Esophagus mucosa (tissue), 1 donor: ENCODE measurements at places on chromosomes 1 and 21.
A peak's percentile ranks its signal among the peaks of the same experiment; 100 is the strongest.

DNA sequence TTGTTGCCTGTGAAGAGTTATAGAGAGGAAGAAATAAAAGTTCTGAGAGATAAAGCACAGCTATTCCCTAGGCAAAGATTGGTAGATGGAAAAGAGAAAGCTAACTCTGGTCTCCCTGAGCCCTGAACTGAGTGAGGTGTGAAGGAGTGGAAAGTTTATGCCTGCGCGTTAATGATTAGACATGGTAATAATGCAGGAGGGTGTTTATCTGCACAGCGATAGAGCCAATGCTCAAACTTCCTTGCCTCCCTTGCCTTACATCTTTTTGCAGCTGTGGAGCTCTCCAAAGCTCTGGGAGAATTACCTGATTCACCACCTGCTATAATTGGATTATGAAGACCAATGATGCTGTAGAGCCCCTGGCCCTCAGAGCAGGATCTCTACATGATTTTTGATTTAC is 32.8 kb upstream of the CHRM3 start:
- no peak for ATAC-seq

DNA sequence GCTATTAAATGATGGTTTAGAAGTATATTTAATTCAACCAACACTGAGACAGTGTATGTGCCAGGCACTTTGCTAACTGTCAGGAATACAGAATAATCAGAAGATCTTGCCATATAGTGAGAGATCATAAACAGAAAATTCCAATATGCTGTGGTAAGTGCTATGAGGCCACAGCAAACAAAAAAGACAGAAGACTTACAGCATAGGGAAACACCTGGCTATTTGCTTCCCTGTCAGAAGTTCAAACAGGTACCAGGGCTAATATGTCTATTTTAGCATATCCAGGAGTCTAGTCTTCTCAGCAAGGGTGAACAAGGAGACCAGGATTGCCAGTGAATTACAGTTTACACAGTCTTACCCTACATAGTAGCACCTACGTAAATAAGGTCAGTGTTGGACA is 30.4 kb downstream of the TRIT1 start:
- peak; percentile 19 for ATAC-seq

DNA sequence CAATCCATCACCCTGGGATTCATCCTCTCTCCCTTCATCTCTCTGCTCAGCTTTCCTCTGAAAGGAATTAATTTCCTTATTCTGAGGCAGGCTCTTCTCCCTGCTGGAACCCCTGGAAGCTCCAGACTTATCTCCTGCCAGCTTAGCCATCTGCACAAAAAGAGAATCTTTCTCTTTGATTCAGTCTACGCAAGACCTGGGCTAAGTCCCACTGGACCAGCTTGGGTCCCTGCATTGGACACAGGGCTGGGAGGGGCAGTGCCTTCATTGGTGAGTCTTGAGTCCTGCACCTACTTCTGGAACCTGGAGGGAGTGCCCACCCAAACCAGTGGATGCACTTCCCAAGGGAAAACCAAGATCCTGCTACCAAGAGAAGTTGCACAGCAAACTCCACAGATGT is 271.7 kb upstream of the CSF3R start:
- ATAC-seq = no peak

GRCh38 chr1:114745291-114745690 is 12.5 kb downstream of the CSDE1 start:
- no peak for ATAC-seq

DNA sequence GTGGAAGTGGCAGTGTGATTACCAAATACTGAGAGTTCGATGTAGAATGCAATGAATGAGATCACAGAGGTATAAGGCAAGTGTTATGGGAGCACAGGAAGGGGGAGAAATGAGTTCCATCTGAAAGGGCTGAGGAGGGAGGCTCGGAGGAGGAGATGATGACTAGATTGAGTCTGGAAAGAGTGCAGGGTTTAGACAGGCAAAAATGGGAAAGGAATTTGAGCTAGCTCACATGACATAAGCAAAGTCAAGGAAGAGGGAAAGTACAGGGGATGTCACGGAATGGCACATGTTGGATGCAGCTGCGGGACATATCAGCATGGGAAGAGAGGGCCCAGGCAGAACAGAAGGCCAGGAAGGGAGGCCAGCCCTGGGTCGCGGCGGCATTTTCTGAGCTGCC is 132.7 kb downstream of the RUNX1 start:
- ATAC-seq = no peak

DNA sequence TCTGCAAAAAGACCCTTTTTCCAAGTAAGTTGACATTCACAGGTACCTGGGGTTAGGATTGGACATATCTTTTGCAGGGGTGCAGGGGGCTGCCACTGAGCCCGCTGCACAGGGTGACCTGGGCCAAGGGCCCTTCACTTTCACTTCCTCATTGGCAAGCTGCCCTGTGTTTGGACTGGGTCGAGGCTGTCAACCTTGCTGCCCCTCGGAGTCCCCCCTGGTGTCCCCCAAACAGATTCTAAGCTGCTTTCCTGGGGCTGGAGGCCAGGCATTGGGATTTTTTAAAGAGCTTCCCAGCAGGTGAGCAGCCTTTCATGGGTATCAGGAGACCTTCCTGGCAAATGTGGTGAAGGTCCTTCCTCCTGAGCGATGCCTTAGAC is 7.9 kb upstream of the UMODL1 start:
- no peak for ATAC-seq

- ATAC-seq = no peak
Observed at GRCh38 chr1:30714025-30714424, 9.4 kb downstream of the MATN1 start.

DNA sequence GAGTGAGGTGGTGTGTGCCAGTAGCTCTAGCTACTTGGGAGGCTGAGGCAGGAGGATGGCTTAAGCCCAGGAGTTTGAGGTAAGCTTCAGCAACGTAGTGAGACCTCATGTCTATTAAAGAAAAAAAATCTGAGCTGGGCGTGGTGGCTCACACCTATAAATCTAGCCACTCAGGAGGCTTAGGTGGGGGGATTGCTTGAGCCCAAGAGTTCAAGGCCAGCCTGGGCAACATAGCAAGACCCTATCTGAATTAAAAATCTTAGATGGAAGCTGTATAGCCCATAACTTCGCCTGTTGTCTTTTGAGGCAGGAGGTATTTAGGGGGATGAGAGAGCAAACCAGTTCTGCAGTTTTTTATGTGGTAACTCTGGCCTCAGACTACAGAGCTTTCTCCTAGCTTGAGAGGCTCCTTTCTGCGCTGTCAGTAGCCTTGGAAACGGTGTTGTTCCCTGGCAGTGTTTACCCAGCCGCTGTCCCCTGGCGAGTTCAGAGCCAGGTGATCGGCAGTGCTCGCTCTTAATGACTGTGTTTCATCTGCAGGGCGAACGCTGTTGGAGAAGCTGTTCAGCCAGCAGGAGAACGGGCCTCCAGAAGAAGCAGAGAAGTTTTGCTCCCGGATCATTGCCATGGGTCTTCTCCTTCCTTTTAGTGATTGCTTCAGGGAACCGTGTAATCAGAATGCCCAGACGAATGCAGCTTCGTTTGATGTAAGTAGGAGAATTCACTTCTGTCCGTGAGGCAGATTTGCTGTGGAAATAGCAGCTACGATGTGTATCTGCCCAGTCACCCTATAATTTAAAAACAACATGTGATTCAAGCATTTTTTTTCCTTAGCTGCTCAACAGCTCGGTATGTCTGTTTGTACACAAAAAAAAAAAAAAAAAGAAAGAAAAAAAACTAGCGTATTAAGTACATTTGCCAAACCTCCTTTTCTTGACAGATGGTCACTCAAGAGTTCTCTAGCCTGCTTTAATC is 31.2 kb downstream of the FMN2 start:
- no peak for ATAC-seq

GRCh38 chr1:233010146-233010545 is 59.7 kb downstream of the NTPCR start:
- ATAC-seq = no peak

DNA sequence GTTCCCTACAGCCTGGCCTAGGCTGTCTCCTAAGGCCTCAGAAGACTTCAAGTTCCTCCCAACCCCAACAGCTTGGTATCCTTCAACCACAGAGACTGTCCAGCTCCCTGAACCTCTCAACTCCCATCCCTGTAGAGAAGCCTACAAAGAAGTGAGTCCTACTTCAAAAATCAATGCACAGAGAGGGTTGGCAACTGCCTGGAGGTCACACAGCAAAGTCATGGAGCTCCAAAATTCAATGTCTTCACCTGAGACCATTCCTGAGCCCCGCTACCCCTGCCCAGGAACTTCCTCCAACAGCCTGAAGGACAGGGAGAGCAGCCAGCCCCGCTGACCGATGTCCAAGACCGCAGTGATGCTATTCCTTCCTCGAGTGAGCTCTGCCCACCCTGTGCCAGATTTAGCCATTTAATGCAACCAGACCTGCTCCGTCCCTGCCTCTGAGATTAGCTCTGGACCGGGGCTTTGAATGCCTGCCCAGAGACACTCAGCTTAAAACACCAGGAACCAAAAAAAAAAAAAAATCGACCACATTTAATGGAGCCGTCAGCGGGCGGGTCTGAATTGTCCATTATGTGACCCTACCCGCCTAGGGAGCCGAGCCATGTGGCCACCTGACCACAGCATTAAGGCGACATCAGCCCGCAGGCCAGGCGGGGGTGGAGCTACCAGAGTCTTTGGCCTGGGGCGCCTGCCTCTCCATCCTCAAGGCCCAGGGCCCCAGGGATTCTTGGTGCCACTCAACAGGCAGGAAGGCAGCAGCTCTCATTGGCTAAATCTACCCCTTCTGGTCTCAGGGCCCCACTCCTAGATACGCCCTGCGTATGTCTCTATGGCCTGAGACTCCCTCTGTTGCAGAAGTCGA is 148.6 kb downstream of the SYF2 start:
- no peak for ATAC-seq

GRCh38 chr1:33563699-33564098 is 91.3 kb downstream of the ZSCAN20 start:
- ATAC-seq = no peak

GRCh38 chr1:47995306-47996050 is 1.7 kb downstream of the TRABD2B start:
- ATAC-seq = no peak

DNA sequence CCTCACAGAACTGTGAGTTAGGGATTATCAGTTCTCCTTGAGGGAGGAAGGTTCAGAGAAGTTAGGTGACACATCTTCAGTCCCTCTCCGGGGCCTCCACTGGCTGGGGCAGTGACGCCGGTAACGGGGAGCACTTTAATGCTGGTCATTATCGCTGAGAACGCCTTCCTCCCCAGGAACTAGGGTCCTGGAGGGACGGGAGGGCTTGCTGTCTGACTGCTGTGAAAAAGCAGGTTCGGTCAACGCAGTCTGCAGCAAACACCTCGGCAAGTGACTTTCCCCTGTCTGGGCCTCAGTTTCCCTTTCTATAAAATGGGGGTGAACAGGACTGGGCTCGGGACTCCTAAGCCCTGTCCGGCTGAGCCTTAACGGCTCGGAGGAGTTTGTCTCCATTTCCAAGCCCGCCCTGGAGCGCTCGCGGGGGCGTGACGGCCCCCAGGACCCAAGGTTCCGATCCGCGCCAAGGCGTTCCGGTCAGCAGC is 341 bp upstream of the TMEM61 start:
- ATAC-seq = no peak

DNA sequence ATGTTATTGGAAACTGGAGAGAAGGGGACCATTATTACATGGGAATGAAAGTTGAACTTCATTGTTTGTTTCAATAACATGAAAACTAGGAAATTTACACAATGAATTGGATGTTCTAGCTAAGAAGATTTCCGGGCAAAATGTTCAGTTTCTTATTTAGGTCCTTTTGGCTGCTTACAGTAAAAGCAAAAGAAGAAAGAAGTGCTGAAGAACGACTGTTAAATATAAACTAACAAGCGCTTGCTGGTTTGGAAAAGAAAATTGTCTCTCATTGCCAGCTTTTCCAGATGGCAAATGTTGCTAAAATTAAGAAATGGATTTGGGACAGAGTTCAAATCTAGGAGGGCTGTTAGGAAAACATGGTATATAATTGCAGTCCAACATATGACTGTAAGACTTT is 139.6 kb downstream of the ZNF644 start:
- ATAC-seq = no peak

GRCh38 chr21:39022863-39023693 is 160.2 kb downstream of the PSMG1 start:
- ATAC-seq = no peak

DNA sequence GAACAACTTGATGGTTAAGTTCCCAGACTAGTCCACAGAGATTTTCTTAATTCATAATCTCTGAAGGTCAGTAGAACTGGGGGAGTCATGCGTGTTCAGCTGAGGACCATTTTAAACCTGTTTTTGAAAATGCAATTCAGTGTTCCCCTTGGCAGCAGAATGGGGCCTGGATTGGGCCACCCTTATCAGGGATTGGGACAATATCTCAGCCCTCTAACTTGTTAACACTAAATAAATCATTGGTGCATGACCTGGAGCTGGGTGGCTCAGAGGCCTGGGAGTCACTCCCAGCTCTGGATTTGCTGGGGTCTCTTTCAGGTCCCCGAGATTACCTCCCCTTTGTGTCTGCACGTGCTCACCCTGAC is 55.3 kb downstream of the MRPS6 start:
- ATAC-seq = no peak

DNA sequence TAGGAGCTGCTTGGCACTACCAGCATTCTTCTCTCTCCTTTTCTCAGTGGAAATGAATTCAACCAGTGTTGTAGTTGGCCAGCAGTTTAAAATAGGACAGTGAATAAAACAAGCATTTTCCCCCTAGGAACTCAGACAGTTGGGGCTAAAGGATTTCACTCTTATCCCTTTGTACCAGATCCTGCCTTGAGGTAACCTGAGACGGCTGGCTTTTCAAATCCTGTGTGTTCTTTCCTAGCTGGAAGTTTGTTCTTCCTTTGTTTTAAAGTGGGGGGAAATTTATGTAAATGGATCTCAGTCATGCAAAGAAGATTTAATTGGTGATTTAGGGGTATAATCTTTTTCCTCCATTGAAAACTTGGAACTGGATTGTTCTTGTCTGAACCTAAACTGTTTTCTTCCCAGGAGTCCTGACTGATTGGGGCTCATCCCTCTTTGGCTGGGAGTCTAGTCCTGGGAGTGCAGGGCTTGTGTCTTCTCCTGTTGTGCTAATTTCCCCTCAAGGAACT is 23.3 kb downstream of the ZP4 start:
- ATAC-seq = no peak

GRCh38 chr1:19954059-19954458 is 25.4 kb downstream of the PLA2G2A start:
- ATAC-seq = no peak

GRCh38 chr1:31725777-31726535 is 22.1 kb upstream of the COL16A1 start:
- no peak for ATAC-seq

- ATAC-seq = peak; percentile 24
Observed at GRCh38 chr1:67766141-67766978, 66.9 kb downstream of the GNG12 start.

GRCh38 chr1:116487031-116487430 is 83.8 kb downstream of the CD58 start:
- ATAC-seq = no peak

- no peak for ATAC-seq
Observed at GRCh38 chr1:243735457-243735856, 114.6 kb downstream of the AKT3 start.

- peak; percentile 98 for ATAC-seq
Observed at GRCh38 chr1:236465959-236466303, 57.9 kb upstream of the LGALS8 start.
